Lower lobe of right lung (tissue), 2 donors: ENCODE measurements at places on chromosomes 5 and 9.

DNA sequence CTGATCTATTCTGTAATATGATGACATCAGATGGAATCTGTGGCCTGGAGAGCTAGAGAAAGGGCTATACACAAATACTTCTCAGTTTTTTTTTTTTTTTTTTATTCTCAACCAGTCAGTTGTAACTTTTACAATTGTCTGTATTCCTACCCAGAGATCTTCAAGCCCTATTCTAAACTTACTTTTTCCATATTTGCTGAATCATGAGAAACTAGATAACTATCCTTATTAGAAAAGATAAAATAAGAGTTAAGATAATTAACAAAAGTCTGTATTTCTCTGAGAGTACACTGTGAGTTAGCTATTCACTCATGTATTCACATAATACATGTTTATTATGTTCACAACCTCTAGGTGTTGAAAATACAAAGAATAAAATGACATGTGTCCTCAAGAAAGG is 1575.9 kb downstream of the EFNA5 start:
- no peak for DNase-seq

DNA sequence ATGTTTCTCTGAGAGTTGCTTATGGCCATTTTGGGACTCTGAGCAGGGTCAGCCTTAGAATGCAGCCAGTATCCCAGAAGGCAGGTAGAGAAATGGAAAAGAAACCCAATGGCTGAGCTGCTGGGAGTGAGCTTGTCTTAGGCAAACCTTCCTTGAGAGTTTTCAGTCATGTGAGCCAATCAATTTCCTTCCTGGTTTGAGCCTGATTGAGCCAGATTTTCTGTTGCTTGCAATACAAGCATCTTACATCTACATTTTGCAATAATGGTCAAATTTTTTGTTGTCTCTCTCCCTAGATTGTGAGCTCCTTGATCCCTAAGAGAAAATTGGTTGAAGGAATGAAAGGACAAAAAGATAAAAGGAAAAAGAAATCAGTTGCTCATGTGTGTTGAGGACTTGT is 155.3 kb downstream of the SNX18 start:
- DNase-seq = no peak

DNA sequence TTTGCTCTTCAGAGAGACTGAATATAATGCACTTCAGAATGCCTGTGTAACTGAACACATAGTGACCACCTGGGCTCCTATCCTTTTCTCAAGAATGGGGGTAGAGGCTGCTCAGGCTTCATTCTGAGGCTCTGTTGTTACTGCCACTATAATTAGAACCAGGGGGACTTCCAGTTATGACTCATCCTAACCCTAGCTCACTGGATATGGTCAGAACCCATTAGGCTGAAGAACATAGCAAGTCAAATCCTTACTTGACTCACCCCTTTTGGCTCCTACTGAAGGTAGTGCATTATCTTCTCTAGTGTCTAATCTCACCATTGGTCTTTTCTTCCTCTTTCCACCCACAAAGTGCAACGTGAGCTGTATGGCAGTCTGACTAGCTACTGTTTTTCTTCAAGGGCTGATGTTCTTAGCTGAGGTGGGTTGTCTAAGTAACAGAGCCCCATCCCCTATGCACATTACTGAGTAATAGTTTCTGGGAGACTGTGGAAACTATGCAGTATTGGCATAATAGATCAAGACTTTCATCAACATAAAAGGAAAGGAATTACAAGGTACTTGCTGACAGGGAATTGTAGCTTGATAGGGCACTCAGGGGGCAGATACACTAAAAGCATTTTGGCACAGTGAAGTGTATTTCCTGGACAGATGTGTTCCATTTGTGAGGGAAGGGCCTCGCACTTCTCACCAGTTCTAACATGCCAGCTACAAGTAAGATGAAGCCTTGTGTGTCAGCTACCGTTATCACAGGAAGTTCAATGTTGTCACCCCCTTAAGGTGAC is 431.0 kb upstream of the MEF2C start:
- DNase-seq = no peak

DNA sequence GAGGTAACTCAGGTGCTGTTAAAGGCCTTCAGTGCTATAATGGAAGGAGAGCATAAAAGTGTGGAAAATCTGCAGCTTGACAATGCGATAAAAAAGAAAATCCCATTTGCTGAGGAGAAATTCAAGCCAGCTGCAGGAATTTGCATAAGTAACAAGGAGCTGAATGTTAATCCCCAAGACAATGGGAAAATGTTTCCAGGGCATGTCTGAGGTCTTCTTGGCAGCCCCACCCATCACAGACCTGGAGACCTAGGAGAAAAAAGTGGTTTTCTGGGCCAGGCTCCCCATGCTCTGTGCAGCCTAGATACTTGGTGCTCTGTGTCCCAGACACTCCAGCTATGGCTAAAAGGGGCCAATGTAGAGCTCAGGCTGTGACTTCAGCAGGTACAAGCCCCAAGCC is 1159.6 kb downstream of the CDH18 start:
- DNase-seq = no peak

DNA sequence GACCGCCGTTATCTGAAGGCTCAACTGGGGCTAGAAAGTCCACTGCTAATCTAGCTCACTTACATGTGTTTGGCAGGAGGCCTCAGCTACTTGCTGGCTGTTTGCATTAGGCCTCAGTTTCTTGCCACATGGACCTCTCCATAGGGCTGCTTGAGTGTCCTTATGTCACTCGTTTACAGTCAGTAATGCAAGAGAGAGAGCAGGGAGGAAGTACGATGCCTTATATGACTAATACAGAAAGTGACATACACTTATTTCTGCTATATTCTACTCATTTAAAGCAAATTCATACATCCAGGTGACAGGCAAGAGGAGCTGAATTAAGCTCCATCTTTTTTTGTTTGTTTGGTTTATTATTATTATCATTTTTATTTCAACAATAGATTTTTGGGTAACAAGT is 179.6 kb downstream of the LURAP1L start:
- no peak for DNase-seq

GRCh38 chr9:93476924-93477323 is 23.5 kb upstream of the FAM120AOS start:
- no peak for DNase-seq

DNA sequence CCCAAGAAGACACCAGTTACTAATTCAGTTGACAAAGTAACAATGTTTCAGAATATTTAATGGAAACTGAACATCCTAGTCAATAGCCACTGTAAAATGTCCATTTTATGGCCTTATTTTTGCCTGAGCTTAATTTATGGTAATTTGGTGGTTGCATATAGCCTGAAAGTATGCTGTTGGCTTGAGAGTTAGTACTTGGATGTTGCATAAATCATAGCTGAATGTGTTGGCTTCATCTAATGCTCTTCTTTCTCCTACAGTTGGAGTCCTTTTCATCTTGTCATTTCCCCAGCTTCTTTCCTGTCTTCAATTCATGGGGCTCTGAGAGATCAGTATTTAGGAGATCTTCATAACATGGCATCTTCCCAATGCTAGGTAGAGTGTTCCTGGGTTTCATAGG is 164.6 kb downstream of the MAT2B start:
- no peak for DNase-seq

DNA sequence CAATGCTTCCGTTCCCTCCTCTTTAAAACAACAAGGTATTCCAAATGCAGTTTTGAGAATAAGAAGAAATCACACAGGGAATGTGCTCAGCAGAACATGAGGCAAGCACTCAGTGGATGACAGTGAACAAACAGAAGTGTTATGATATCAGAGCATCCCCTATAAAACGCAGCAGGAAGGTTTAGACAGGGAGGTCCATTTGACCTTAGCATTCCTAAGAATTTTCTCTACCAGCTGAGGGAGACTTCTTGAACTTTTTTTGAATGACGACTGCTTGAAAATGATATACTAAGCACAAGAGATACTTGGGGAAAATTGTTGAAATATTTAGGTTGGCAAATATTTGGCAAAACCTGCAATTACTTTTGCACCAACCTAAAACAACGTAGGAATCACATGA is 3.9 kb downstream of the AMACR start:
- DNase-seq = no peak

DNA sequence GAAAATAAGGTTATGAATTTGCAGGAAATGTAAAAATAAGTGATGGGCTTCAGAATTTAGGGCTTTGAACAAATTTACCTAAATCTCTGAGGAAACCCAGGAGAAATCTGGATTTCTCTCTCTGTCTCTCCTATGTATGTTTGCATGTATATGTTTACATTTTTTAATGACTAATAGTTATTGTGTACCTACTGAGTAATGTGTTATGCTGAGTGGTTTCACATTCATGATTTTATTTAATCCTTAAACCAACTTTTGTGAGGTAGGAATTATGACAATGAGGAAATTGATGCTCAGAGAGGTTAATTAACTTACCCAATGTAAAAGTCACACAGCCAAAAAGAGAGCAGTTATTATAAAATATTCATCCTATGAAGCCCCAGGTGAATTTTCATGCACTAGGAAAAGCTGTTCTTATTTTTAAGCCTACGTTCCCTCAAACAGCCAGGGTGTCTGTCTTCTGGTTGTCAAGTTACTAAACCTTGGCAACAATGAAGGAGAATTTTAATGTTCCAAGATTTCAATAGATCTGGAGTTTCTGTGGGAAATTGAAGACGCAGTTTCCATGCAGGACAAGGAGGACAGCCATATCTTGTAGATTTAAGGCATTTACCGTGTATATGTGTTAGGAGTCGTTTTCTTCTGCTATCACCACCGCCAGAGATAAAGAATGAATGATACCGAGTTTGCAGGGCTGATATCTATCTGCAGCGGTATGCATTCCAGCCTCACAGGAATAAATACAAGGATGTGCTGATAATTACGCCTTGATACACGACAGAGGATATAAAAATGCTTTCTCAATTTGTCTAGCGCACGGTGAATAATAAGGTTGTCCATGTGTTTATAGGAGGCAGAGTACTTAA is 484.8 kb downstream of the ZSWIM6 start:
- no peak for DNase-seq

GRCh38 chr9:35606138-35606504 is 1.1 kb downstream of the TESK1 start:
- no peak for DNase-seq

DNA sequence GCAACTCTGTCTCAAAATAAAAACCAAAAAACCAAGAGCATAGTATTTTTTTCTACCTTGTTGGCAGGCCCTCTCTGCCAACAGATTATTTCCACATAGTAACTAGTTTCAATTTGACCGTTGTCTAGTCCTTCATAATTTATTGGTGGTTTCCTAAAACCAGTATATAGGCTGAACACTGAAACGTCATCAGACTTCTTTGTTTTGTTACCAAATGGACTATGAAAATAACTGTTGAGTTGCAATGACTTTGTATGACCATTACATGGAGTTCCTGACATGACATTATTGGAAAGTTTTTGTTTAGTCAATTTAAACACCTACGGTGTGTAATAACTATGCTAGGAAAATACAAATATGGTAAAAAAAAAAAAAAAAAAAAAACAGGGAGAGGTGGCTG is 1.7 kb downstream of the AGGF1 start:
- DNase-seq = no peak

- DNase-seq = no peak
Measured at GRCh38 chr9:98555651-98556465, 152.9 kb downstream of the GABBR2 start.

GRCh38 chr5:167819406-167819805 is 472.0 kb upstream of the WWC1 start:
- DNase-seq = no peak

DNA sequence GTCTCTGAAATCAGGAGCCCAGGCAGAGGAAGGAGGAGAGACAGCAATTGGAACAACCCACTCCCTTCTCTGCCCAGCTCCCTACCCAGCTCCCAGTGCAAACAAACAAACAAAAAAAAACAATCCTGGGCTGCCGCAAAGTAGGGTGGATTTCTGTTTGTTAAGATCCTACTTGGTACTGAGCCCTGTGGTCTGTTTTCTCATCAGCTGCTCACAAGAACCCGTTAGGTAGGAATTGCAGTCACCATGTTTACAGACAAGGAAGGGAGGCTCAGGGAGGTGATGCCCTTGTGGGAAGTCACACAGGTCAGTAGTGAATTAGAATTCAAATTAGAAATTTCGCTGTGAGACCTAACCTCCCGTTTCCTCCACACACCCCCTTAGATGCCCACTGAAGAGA is 128.8 kb upstream of the RAD23B start:
- DNase-seq = no peak

DNA sequence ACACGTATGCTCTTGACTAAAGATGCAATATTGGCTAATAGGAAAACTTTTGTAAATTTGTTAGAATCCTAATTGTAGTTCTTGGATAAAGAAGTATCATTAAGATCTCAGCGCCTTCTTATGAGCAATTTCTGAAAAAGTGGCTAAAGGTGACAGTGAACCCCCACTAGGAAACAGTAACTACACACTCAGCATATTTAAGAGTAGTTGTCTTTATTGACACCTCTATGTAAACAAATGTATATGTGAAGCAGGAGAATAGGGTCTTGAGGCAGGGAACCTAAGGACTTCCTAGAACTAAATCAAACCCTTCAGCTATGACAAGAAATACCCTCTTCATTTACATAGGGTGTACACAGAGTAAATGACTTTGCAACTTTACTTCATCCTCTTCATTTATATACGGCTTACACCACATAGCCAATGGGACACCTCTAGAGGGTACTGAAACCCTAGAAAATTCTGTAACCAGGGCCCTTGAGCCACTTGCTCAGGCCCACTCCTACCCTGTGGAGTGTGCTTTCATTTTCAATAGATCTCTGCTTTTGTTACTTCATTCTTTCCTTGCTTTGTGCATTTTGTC is 2.8 kb downstream of the NIPSNAP3A start:
- no peak for DNase-seq

DNA sequence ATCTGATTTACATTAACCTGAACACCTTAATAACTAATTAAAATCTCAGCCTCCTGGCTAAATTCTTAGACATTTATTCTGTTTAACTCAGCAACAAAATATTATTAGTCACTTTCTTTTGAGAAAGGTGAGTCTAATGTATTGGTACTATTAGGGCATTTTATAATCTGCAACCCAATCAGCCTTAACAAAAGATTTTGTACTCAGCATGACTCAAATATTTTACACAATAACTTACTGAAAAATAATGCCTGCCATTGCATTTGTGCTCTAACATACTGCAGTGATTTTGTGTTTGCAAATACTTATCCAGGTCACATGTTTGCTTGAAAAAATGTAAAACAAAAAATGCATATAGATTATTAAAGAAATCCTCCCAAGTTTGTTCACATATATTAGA is 1129.9 kb downstream of the TAF11L14 start:
- no peak for DNase-seq

DNA sequence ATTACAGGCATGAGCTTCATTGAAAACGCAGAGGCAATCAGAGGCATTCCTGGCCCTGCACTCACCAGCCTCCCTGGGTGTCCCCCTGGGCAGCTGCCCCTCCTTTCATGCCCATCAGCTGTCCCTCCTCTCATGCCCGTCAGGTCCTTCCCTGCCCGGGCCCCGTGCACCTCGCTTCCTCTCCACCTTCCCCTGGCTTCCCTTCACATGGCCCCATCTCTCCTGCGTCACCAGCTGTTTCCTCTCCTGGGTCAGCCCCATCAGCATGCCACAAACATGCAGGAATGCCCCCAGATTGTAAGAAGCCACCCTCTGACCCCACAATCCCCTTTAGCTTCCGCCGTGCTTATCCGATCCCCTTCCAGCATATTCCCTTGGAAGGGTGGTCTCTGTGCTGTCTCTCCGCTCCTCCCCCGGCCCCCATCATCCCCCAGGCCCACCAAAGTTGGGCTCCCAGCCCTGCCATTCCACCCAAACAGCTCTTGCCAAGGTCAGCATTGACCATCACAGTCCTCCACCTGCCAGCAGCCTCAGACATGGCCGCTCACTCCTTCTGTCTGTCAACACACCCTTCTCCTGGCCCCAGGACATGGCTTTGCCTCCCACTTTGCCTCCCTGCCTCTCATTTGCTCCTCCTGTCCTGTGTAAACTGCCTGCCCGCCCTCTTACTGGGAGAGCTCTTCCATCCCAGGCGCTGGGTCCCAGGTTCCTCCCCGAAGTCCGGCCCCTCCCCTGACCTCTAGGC is 98.6 kb upstream of the IER5L start:
- peak; percentile 34 for DNase-seq

- no peak for DNase-seq
Measured at GRCh38 chr5:67094476-67095300, 101.9 kb downstream of the CD180 start.
